ENCODE measurements at places on chromosomes 2 and 18.

DNA sequence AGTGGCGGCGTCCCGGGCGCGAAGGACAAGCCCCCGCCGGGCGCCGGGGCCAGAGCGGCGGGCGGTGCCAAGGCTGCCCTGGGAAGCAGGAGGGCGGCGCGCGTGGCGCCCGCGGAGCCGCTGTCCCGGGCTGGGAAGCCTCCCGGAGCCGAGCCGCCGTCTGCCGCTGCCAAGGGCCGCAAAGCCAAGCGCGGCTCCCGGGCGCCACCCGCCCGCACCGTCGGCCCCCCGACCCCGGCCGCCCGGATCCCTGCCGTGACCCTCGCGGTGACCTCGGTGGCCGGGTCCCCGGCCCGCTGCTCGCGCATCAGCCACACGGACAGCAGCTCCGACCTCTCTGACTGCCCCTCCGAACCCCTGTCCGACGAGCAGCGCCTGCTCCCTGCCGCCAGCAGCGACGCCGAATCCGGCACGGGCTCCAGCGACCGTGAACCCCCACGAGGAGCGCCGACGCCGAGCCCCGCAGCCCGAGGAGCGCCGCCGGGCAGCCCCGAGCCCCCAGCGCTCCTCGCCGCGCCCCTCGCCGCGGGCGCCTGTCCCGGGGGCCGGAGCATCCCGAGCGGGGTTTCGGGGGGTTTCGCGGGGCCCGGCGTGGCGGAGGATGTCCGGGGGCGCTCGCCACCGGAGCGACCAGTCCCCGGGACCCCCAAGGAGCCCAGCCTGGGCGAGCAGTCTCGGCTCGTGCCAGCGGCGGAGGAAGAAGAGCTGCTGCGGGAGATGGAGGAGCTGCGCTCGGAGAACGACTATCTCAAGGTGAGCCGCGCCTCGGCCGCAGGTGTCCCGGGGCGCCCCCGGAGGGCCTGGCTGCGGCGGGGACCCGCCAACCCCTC is 820 bp downstream of the MTCL1 start:
- no peak for DNase-seq

DNA sequence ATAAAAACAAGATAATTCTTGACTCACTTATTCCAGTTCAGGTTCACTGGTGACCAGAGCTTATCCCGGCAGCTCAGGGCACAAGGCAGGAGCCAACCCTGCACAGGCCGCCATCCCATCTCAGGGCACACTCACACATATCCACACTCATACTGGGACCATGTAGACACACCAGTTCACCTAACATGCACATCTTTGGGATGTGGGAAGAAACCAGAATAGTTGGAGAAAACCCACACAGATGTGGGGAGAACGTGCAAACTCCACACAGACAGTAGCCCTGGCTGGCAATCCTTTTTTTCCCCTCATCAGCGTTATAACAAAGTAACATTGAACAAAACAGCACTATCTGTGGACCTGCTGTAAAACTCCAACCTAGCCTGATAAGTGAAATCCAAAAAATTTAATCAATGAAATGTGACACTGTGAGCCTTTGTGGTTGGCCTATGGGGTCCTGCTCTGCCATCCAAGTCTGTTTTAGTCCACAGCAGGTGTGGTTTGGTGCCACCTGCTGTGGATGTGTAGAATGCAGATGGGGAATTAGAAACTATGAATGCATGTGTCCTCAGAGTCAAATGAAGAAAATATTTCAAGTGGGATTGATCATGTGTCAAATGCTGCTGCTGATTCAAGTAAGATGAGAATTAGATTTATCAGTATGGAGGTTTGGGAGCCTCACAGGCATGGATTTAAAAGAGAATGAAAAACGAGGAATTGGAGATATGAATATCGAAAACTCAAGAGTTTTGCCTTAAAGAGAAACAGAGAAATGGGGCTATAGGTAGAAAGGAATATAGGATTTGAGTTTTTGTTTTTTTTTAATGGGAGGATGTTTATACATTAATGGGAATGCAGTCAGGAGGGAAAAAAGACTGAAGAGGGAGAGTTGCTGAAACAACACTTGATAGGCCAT is 47.0 kb downstream of the UGP2 start:
- DNase-seq = no peak

DNA sequence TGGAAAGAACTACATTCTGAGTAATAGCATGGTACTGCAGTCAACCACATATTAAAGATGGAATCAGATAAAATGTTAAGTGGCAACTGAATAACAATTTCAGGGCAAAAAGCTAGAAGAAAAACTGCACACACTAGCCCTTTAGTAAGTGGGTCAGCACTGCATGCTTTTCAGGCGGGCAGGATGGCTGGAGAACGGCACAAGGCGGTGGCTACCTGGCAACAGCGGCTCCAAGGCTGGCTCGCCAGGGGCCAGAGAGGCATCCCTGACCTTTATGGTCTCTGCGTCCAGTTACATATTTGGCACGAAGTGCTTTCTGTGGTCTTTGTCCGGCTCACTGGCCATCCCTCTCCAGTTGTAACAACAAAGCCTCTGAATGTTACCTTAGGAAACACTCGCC is 226.7 kb downstream of the MYT1L start:
- DNase-seq = no peak

DNA sequence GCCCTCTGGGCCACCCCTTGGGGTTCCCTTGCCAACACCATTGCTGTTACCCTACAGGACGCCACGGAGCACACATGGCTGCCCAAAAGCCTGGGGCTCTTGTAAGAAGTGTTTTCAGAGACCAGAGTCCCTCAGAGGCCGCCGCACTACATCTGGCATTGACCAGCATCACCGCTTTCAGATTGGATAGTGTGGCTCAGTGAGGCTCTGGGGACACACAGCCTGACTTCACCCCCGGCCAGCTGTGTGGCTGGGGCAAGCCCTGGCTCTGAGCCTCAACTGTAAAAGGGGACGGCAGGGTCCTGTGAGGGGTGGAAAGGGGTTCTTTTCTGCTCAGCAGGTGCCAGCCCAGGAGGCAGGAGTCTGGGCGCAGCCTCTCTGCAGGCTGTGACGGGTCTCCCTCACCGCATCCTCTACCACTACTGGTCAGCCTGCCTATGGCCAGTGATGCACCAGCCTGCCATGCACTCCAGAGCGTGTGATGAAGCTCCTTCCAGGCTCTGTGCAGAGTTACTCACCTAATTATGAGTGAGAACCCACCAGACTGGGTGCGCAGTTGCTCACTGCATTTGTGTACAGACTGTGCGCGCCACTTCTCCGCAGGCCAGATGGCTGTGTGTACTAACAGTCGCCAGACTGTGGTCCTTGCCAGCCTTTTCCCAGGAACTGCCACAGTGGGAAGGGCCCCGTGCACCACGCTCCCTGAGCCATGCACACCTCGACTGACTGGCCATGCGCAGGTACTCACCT is 10.7 kb upstream of the OTOF start:
- no peak for DNase-seq

DNA sequence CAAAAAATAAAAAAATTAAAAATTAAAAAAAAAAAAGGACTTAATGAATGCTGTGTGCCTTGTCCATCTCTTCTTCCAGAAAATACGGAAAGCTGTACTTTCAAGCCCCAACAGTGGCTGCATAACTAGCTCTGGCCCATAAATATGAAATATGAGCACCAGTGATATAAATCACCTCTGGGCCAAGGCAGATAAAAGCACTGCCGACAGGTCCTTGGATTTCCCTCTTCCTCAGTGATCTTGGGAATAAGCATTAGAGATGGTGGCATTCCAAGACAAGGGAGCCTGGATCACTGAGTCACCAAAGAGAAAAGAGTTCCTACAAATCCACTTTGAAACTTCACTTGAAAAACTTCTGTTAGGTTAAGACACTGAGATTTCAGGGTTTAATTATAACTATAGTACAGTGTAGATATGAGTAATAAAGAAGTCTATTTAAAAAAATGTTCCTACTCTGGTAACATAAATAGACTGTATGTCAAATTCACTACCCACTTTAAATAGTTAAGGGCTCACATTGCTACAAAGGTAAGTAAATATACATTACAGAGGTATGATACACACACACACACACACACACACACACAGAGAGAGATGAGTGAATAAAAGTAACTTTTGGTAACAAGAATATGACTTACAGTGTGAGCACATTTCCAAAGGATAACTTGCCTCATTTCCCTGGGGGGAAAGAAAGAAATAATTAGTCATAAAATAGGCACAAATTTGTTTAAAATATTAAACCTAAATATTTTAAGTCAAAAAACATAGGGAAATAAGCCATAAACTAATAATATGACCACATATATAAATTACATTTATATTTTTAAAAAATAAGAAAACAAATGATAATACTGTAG is 35.6 kb downstream of the PPP3R1 start:
- DNase-seq = no peak

Data from activated naive CD4-positive, alpha-beta T cell (primary cell).